ENCODE measurements at places on chromosomes 16 and 17.
A peak's percentile ranks its signal among the peaks of the same experiment; 100 is the strongest.

GRCh38 chr17:2841606-2842005 lies 45.4 kb downstream of the RAP1GAP2 start:
- DNase-seq: no peak

- peak; percentile 39 for DNase-seq
These were observed 28.4 kb downstream of the CDH13 start for GRCh38 chr16:82655072-82655714.

DNA sequence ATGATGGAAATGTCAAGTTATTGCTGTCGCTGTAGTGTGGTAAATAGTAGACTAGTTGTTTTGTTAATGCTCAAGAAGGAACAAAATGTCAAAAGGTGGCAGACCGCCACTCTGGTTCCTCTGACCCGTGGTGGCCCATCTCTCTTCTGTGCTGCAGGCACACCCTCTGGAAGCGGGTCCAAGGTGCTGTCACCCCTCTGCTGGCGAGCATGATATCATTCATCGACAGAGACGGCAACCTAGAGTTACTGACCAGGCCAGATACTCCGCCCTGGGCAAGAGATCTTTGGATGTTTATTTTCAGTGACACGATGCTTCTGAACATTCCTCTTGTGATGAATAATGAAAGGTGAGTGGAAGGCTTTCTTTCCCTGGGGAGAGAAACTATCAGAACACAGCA lies 56.8 kb upstream of the ENDOV start:
- no peak for DNase-seq

GRCh38 chr17:17236295-17237025 lies 508 bp downstream of the FLCN start:
- DNase-seq: no peak

- no peak for DNase-seq
These were observed 41.0 kb downstream of the STAT5A start for GRCh38 chr17:42329025-42329976.

- no peak for DNase-seq
These were observed 6.2 kb upstream of the PSMC5 start for GRCh38 chr17:63820963-63821561.

DNA sequence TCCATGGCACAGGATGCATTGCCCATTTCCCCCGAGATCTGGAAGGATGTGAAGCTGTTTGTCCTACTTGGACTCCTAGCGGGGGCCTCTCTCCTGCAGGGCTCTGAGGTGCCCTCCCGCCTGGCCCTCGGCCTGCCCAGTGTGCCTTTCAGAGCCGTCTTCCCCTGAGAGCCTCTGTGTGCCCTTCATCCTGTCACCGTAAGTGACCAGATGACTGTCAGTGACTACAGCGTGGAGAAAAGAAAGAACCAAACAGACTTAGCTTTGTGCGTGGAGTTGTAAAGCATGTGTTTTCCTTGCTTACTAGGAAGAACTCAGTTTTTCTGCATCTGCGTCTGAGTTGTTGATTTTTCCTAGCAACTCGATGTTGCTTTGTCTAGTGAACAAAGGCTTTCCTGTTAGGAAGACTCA lies 56.1 kb downstream of the BANP start:
- no peak for DNase-seq

GRCh38 chr17:7292729-7293128 lies 1.7 kb downstream of the YBX2 start:
- no peak for DNase-seq

DNA sequence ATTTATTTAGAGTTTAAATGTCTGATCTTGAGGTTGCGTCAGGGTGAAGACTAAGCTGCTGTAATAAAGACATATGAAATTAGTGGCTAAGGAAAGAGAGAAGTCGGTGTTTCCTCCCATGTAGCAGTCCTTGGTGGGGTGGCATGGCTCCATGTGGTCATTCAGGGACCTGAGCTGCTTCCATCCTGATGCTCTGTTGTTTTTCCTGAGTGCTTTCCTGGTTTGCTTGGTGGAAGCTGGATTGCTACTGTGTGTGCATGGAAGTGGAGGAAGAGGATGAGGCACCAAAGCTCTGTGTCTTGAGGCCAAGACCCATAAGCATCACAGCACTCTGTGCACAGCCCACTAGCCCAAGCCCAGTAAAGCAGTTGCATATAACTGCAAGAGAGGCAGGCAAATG lies 241.8 kb upstream of the CACNG5 start:
- DNase-seq: no peak

GRCh38 chr16:31214708-31215286 lies 878 bp downstream of the TRIM72 start:
- no peak for DNase-seq

DNA sequence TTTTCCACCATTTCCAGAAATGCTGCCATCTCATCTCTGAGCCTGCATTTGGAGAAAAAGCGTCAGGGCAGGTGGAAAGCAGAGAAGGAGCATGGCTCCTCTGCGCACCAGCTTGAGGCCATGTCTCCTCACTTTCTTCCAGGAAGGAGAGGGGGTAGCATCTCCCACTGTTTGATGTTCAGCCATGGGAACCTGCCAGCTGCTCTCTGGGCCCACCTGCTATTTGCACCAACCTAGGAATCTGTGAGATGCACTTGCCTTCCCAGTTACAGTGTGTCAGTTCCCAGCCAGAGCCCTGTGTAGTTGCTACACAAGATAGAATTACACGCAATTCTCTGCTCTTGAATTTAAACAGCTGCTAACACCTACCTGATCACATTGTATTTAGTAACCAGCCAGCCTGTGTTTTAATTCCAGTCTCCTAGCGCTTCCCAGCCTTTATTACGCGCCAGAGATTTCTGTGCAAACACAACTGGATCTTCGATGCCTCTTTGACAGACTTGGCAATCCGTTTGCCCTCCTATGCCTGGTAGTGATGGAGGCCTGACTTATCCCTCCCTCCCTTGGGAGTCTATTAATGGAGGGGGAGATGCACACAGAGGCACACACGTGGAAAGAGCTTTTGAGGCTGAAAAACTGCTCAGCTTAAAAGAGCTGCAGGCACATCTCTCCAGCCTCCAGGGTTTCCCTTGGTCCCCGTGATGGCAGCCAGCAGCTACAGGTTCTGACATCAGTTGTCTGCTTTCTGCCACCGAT lies 98.1 kb upstream of the SEC14L1 start:
- no peak for DNase-seq

DNA sequence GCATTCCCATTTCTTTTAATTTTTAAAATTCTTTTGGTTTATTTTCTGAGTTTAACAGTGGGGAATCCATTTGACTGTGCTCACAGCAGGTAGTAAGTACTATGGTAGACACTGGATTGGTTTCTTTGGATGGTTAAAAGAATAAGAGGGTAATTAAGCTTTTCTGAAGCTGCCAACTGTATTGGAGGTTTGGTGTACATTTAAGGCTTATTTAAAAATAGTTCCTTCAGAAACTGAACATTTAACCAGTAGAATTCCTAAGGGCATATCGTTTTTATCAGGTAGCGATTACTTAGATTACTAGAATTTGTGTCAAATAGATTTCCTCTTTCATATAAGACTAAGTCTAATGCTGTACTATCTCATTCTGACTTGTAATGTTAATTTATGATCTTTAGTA lies 162.4 kb downstream of the PPM1E start:
- no peak for DNase-seq

DNA sequence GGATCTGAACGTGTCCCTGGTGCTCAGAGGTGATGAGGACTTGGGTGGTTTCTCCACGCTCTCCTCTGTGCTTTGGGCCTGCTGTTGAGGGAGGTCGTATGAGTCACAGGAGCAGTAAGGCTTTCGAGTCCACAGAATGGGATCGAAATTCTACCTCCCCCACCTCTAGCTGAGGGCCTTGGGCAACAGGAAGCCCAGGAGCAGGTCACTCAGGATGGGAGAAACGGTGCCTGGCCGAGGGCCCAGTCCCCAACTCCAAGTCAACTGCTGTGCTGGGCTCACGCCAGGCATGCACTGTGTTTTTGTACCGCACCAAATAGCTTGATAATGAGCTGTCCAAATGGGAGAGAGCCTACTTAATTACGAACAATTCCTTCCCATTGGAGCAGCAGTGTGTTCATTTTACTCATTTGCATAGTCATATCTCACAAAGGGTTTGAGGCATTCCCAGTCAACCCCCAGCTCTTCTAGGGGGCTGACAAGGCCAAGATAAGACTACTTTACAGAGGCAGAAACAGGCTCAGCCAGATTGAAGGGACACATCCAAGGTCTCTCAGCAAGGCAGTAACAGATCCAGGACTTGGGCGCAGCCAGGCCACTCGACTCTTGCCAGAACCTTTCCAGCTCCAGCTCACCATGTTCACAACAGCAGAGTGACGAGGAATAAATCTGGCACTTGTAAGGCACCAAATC lies 53.6 kb downstream of the WNT3 start:
- DNase-seq: no peak

GRCh38 chr16:87384162-87384874 lies 742 bp upstream of the FBXO31 start:
- no peak for DNase-seq

GRCh38 chr17:71801301-71801700 lies 319.5 kb upstream of the SOX9 start:
- no peak for DNase-seq

DNA sequence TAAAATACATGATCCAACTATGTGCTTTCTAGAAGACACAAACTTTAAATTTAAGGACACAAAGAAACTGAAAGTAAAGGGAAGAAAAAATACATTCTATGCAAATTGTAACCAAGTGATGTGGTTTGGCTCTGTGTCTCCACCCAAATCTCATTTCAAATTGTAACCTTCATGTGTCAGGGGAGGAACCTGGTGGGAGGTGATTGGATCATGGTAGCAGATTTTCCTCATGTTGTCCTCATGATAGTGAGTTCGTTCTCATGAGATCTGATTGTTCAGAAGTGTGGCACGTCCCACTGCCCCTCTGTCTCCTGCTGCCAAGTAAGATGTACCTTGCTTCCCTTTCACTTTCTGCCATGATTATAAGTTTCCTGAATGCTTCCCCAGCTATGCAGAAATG lies 15.0 kb downstream of the OR1A1 start:
- no peak for DNase-seq

DNA sequence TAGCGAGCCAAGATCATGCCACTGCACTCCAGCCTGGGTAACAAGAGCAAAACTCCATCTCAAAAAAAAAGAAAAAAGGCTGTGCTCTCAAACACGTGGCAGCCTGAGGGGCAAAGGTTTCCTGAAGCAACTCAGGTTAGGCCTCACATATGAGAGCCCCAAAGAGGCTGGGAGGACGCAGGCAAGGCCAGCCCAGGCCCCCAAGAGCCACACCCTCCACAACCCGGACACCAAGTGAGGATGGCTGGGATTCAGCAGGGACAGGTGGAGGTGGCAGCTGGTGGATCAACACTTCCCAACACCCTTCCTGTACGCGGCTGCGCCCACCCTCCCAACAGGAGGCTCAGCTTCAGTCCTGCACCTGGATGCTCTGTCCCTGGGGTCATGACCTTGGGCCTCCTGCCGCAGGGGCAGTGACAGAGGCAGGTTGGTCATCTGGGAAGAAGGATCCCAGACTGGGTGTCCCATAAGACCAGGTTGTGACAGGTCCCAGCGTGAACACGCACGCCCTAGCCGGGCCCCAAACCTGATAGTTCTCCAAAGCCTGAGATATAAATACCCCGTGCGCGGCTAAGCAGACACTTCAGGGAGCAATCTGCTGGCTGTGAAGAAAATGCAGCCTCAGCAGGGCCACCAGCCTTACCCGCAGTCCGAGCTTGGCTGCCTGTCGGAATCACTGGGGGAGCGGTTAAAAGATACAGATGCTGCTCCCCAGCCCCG lies 78.1 kb downstream of the TIMM22 start:
- DNase-seq: no peak

DNA sequence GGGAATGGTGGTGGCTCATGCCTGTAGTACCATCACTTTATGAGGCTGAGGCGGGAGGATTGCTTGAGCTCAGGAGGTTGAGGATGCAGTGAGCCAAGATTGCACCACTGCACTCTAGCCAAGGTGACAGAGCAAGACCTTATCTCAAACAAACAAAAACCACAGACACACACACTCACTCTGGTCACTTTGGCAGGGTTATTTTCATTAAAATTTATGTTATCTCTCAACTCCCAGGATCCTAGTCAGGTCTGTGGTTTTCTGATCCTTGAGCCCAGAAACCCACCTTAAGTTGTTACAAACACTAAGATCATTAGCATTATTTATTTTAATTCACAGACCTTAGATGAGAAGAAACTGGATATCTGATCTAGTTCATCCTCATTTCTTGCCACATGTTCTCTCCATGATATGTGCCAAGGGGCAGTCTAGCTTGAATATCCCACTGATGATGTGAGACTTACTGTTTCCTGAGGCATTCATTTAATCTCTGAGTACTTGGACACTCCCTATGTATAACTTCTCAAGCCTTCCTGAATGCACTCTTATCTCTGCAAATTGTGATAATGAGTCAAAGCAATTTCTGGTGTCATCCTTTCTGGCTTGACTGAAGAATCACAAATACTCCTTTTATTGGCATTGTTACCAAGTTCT lies 9.6 kb downstream of the ABHD15 start:
- DNase-seq: no peak

DNA sequence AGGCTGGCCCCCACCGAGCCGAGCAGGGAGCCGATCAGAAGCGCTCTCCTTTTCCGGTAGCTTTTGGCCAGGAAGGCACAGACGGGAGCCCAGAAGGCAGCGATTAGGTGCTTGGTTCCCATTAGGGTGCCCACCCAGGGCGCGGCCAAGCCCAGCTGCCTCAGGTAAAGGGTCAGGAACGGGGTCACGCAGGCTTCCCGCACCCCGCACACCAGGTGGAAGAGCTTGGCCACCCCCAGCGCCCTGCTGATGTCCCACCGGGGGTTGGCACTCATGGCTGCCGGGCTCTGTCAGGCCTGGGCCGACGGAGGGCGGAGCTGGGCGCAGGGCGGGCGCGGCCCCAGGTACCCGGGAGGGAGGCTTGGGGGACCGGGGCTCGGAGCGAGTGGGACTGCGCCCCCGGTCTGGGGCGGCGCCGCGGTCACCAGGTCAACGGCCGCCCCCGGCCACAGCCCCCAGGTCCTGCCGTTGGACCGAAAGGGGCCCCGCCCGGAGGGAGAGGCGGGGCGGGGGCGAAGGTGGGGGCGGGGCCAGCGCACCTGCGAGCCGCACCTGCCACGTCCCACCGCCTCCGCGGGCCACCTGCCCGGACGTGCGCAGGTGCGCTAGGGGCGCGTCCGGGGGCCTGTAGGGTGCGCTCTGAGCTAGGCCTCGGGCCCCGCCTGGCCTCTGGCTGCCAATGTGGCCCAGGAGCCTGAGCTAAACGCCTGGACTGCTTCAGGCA lies at the start of gene MFSD6L:
Gene MFSD6L (minus strand): TSS at position 520 of the 724 bp plus-strand sequence. CDS start 245 bp downstream, at position 275.
- no peak for DNase-seq

Measured in stimulated activated CD8-positive, alpha-beta memory T cell treated with anti-CD3 and anti-CD28 coated beads, Interleukin-15, amount 100 ng/mL, for 1 hour (primary cell).